ENCODE measurements at places on chromosomes 2 and 18. TPM values are rescaled to one million over a fixed set of nuclear protein-coding genes. Genes with fewer than 3 reads are reported as not detected.

BOLL gene
- total RNA-seq = not detected

ACOXL gene
- 0.27 TPM for total RNA-seq

LRRC30 gene
- not detected for total RNA-seq

HMSD gene
- total RNA-seq = 11.4 TPM

LOXHD1 gene
- total RNA-seq = not detected

NDUFAF7 gene
- 20.3 TPM for total RNA-seq

Measured in CD8-positive, alpha-beta memory T cell (primary cell).